Stimulated activated CD4-positive, alpha-beta T cell treated with anti-CD3 and anti-CD28 coated beads, Interleukin-4, amount 100 ng/mL, for 1 hour (primary cell): ENCODE measurements at places on chromosomes 6 and 20.

DNA sequence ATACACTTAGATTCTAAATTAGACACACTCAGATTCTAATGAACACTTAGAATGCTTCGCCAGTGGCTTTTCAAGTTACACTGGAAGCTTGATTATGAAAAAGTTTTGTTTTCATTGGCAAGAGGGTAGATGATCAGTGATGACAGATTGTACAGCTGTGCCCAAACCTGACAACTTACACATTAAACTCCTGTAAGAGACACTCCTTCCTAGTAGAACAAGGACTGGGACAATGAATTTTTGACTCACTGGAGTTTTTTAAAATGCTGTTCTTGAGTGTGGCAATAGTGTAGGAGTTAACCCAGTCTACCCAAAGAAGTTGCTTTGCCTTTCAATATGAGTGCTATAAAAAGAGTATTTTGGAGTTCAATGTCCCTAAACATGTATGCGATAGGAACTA is 140.8 kb downstream of the SLC16A10 start:
- DNase-seq, result no peak

DNA sequence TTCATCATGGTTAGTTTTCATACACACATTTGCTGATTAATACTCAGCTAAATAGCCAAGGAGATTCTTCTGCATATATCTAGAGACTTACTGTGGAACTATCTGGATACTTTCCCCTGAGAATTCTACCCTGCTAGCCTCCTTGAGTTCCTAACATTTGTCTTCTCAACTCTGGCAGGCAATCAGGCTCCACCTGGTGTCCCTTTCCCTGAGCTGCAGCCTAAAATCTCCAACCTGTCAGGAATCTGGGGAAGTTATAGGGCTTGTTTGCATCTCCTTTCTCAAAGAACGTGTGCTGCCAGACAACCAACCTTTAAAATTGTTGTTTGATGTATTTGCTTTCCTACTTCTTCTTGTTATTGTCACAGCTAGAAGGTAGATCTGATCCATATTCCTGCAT is 73.4 kb downstream of the FUT9 start:
- no peak for DNase-seq

GRCh38 chr20:1376408-1377270 is 16.2 kb downstream of the FKBP1A start:
- no peak for DNase-seq

DNA sequence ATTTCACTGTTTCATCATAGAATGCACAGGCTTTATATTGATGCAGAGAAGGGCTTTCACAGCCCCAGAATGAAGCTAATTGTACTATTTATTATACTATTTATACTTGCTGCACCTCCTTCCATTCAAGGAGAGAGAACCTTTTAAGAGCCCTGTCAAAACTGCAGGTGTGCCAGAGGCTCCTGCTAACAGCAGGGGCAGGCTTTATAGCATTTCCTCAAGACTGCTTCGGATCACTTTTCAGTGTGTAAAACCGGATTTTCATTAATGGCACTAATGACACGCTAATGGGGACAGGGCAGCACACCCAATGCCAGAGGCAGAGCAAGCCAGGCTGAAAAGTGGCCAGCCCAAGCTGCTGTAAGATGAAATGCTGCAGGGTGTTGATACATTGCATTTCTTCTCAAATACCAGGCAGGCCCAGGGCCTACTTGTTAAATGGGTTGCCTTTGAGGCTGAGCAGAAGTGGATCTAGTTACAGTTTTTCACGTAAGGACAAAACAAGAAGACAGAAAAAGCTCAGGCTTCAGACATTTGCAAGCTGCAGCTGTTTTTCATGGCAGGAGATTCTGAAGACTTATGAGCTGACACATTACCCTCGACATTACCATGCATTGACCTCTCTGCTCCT is 487.7 kb upstream of the BTBD3 start:
- no peak for DNase-seq

DNA sequence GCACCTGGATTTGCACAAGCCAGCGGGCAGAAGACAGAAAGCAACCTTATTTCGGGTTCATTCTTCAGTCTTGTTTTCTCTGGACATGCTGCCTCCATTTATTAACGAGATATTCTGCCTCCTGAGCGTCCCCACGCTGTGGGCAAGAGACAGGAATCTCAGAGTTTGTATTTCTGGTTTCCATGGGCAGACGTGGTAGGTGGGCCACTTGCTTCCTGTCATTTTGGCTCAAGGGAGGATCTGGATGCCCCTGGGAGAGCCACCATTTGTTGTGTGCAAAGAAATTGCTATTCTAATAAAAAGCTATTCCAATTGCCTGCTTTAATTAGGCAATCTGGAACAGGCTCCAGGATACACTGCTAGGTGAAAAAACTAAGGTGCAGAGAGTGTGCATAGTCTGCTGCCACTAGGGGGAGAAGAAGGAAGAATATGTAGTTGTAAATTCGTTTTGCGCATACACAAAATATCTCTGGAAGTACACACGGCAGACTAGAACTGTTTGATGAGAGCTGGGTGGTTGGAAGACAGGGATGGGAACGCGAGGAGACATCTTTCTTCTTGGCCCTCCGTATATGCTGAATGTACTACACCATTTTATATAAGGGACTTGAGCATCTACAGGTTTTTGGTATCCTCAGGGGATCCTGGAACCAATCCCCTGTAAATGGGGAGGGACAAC is 30.1 kb upstream of the SLC16A10 start:
- no peak for DNase-seq

DNA sequence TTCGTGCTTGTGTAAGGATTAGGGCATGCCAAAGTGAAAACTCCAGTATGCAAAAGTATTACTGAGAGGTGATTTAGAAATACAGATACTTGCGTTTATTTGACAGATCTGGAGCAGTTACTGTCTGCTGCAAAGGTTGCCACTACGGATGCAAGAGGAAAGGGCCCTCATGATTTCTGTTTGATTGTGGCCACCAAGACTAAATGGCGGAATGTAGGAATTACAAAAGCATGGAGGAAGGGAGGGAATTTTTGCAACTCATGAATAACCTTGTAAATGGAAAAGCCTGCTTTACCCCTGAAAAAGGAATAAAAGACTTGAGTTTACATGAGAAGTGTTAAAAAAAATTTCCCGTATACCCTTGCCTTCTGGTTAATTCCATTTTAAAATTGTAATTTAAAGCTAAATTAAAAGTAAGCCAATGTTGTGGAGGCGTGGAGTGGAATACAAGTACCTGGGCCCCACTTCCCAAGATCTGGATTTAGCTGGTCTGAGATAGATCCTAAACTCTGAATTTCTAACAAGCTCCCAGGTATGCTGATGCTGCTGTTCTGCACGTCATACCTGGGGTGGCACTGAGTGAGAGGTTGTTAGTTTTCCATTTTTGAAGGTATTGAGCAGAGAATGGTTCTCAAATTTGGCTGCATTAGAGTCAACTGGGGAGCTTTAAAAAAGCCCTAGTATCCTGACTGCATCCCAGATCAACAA is 56.6 kb upstream of the NKX2-2 start:
- no peak for DNase-seq

GRCh38 chr6:158801655-158802294 is 17.4 kb downstream of the EZR start:
- DNase-seq, result no peak

GRCh38 chr6:113684382-113684901 is 172.7 kb upstream of the MARCKS start:
- DNase-seq, result no peak

DNA sequence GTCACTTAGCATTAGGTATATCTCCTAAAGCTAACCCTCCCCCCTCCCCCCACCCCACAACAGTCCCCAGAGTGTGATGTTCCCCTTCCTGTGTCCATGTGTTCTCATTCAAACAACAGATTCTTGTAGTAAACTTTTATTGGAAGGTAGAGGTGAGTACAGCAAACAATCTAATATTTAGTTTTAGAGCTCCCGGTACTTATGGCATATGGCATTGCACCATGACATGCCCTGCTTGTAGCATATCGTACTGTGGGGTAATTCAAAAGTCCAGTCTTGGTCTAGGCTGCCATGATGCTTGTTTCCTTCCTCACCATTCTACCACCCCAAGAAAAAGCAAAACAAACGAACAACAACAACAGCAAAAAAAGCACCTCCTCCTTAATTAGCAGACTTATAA is 289.5 kb downstream of the ZNF217 start:
- DNase-seq, result no peak

DNA sequence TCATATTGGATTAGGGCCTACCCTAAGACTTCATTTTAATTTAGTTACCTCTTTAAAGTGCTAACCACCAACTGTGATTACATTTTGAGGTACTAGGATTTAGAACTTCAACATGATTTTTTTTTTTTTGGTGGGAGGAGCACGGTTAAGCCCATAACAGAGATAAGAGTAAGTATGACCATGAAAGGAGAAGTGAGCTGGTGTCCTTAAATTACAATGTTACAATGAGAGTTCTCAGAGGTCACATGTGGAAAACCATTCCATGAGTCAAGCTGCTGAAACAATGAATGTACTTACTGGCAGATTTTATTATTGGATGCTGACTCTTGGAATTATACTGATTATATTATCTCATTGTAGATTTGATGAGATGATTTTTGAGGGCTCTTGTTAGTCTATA is 779.3 kb upstream of the CITED2 start:
- no peak for DNase-seq

DNA sequence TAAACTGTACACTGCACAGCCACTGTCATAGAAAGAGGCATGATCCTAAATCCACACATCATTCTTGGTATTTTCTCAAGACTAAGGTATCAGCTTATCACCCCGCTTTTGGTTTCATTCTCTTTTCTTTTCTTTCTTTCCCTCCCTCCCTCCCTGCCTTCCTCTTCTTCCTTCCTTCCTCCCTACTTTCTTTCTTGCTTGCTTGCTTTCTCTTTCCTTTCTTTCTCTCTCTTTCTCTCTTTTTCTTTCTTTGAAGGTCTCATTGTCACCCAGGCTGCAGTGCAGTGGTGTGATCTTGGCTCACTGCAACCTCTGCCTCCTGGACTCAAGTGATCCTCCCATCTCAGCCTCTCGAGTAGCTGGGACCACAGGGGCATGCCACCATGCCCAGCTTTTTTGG is 81.1 kb downstream of the MAP7 start:
- DNase-seq, result no peak

DNA sequence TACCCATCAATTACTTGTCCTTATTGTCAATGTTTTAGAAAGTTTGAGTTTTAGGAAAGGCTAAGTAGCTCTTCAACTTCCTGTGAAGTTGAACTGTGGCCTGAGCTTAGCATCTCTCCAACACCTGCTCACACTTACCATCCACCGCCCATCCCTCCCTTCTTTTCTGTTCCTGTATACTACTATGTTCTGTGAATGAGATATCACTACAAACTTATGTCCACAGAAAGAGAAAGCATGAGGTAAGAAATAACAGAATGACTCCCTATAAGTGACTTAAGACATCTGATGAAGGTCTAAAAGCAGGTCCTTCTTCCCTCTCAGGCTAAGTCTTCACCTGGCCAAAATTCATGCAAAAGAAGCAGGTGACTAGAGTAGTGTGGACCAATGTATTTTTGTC is 246.3 kb upstream of the PREP start:
- no peak for DNase-seq
